ENCODE measurements at places on chromosomes 5 and 9.

- no peak for DNase-seq
Measured at GRCh38 chr9:115717711-115718173, 435.8 kb upstream of the PAPPA start.

- no peak for DNase-seq
Measured at GRCh38 chr5:171023508-171023907, 161.7 kb downstream of the RANBP17 start.

DNA sequence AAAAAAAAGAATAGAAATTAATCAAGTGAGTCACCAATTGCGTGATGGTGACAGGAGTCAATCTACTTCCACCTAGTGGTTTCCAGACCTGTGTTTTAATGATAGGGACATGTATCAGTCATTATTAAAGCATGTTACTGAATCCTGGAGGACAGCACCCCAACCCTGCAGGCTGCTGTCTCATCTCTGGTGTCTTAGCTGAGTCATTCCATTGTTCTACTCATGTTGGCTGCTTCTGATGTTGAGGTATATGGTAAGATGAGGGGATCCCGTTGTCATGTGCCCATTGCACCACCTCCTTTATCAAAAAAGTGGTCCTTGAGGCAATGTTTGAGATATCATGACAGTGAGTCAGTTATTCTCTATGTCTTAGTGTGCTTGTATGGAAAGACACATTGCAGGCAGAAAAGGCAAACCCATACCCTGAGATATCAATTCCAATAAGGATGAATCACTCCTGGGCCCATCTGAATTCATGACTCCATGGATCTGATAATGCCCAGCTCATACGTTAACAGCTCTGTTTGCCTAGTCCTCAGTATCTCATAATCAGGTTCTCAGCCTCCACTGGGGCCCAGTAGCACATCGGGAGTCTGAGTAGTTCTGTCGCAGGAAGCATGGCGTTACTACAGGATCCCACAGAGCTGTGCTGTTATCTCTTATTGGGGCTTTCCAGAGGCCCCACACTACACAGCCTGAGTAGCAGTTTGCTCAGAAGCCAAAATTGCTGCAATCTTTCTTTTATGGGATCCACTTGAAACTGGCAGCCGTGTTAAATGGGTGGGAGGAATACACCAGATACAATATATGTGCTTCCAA, 31.2 kb downstream of the HMGCS1 start:
- DNase-seq: peak; percentile 85

GRCh38 chr9:91038483-91039124, 237.0 kb downstream of the SYK start:
- DNase-seq: no peak

- DNase-seq: no peak
Measured at GRCh38 chr5:175809531-175810121, 61.8 kb upstream of the CPLX2 start.

DNA sequence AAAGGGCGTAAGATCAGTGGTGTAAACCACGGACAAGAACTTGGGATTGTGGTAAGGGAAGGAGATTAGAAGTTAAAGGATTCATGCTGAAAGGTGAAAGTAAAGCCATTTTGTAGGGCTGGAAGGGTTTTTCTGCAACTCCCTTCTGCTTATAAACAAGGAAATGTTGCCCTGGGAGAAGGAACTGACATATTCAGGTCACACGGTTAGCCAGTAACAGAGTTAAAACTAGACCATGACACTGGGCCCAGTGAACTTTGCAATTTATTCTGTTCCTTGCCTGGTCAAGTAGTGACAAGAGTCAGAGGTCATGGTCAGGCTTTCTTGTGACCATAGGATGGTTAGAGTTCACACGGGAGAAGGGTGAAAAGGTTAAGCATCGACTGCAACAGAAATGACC, 323.3 kb downstream of the DMRT2 start:
- no peak for DNase-seq

GRCh38 chr5:57684299-57684702, 201.7 kb upstream of the ACTBL2 start:
- no peak for DNase-seq

DNA sequence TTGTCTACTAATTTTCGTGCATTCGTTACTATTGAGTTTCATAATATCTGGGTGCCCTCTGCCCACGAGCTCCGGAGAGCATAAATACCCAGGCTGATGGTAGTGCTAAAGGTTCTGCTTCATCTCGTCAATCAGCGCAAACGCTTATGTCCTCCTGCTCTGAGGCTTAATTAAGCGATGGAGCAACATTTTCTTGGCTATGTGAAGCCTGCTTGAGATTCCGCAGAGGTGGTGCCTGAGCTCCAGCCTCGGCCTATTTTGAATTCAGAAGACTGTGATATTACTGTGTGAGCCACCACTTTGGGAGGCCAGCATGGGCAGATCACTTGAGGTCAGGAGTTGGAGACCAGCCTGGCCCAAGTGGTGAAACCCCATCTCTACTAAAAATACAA, 44.8 kb downstream of the ANXA2R start:
- no peak for DNase-seq
